Astrocyte of the spinal cord (primary cell): ENCODE measurements at places on chromosomes 7 and 10.
A peak's percentile ranks its signal among the peaks of the same experiment; 100 is the strongest.

- no peak for DNase-seq
Measured at GRCh38 chr10:56288403-56288802, 72.7 kb downstream of the ZWINT start.

GRCh38 chr7:96833676-96834453 is 124.2 kb upstream of the SEM1 start:
- DNase-seq = peak; percentile 41

DNA sequence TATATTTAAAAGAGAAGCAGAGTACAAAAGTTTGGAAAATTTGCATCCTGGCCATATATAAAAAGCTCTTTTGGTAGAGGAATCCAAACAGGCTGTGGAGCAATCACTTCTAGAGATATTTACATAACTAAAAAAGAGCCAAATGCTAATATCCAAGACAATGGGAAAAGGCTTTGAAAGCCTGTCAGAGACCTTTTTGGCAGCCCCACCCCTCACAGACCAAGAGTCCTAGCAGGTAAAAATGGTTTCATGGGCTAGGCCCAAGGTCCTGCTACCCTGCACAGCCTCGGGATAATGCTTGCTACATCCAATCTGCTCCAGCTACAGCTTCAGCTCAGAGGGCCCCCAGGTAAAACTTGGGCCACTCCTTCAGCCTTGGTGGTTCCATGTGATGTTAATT is 430.2 kb upstream of the KCND2 start:
- no peak for DNase-seq

DNA sequence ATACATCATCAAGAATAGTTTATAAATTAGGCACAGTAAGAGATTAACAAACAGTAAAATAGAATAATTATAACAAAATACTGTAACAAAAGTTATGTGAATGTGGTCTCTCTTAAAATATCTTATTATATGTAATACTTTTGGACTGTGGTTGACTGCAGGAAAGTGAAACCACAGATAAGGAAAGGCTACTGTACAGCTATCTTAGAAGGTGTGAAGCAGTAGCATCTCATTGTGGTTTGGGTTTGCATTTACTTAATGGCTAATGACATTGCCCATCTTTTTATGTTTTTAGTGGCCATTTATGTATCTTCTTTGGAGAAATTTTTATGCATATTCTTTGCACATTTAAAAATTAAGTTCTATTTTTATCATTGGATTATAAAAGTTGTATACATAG is 296.4 kb upstream of the MAGI2 start:
- DNase-seq = no peak

DNA sequence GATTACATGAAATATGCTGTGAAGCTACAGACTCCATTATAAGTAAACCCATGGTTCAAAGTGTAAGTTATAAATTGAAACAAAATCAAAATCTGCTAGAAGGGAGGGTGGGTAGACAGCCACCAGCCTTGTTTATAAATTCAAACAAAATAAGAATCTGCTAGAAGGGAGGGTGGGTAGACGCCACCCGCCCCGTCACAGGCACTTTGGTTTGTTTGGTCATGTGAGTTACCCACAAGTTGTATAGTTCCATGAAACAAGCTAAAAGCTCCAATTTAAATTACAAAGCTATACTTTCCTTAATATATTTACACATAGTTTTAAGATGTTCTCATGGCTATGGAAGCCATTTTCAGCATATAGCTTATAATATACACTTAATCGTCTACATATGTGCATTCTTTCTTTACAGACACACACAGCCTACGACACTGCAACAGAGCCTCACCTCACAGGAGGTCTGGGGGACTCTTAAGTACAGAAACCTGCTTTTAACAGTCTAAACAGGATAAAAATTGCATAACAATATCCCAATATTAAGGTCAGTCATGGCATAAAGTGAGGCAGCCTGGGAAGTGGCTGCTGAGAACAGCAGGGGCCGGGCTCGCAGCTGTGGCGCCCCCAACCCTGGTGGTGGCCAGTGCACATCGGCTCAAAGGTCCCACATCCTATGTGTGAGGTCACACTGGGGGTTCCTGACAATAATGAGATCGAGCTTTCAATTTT is 28.1 kb upstream of the NCAPG2 start:
- no peak for DNase-seq
